ENCODE measurements at places on chromosomes 7 and 10.

- no peak overlapping the region for H3K27ac ChIP-seq
- no peak for DNase-seq
- H3K4me1 ChIP-seq = no peaks in the 10 kb centered on the region
- H3K36me3 ChIP-seq = no peaks in the 10 kb centered on the region
- no peaks in the 10 kb centered on the region for H3K27me3 ChIP-seq
Observed at GRCh38 chr10:36676321-36676720, 449.1 kb upstream of the ANKRD30A start.

GRCh38 chr10:36681751-36682632, 443.4 kb upstream of the ANKRD30A start:
- H3K4me3 ChIP-seq = no peak overlapping the region

DNA sequence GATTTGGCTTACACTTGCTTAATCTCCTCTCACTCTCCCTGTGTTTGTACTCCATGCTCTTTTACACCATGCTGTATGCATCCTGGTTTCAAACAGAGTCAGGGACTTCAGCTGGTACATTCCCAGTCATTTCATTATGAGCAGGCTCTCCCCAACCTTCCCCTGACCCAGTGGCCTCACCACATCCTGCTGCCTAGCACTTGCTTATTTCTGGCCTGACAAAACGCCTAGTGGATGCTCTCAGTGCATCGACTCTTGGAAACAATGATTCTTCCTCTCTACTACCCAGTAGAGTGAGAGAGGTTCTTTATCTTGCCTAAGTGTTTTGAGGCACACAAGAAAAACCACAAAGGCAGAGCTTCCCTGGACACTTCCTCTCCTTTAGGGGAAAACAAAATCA, 63.4 kb downstream of the CAV1 start:
- H3K36me3 ChIP-seq = no peaks in the 10 kb centered on the region
- peaks cover 2% of the 10 kb centered on the region for H3K4me1 ChIP-seq

GRCh38 chr10:47403446-47404318, 19.6 kb upstream of the ZNF488 start:
- no peaks in the 10 kb centered on the region for H3K4me1 ChIP-seq
- no peak overlapping the region for H3K4me3 ChIP-seq
- no peaks in the 10 kb centered on the region for H3K27me3 ChIP-seq

DNA sequence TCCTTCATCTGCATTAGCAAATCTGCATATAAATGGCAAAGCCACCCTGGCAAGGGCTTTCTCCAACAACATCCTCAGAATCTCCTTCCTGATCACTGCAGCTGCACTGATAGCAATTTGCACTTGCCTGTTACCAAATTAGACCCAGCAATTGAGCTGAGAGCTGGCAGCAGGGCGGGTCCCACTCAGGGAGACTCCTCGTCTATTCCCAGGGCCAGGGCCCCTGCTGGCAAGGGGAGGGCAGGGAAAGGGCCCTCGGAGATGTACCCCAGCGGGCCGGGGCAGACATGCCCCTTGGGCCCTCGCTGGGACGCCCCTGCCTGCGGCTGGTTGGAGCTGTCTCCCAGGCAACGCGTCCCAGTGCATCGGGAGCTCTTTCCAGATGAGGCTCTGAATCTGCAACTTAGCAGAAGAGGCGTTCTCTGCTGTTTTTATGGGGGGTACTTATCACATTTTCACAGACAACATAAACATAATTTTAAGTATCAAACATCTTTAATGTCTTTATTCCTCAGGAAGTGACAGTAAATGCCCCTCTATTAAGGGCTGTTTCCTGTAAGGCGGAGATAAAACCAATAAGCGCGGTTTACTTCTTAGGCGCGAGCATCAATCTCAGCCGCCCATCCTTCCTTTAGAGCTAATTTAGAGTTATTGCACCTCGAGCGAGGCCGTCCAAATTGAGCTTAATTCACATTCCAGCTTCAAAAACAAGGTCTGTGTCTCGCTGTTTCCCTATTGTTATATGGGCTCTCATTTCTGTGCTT, 249.0 kb upstream of the PPP2R2D start:
- DNase-seq = no peak
- H3K27me3 ChIP-seq = no peaks in the 10 kb centered on the region
- H3K4me3 ChIP-seq = no peak overlapping the region

DNA sequence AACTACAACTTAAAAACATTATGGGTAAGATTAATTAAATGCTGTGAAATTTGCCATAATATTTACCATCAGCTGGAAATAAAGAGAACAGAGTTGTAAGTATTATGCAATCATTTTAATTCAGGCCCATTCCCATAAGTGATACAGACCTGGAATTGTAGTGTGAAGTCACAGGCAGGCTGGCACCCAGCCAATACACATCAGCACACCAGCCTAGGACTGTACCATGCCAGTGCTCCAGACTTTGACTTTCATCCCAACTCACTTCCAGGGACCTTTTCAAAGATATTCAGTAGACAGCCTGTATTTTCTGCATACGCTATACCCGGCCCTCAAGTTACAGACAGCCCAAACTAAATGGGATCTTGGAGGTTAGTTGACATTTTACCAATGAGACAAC, 143.3 kb downstream of the TES start:
- no peaks in the 10 kb centered on the region for H3K36me3 ChIP-seq
- DNase-seq = peak; percentile 60
- H3K27me3 ChIP-seq = no peaks in the 10 kb centered on the region
- no peaks in the 10 kb centered on the region for H3K4me1 ChIP-seq
- peak overlapping the region; percentile 86 for H3K27ac ChIP-seq

DNA sequence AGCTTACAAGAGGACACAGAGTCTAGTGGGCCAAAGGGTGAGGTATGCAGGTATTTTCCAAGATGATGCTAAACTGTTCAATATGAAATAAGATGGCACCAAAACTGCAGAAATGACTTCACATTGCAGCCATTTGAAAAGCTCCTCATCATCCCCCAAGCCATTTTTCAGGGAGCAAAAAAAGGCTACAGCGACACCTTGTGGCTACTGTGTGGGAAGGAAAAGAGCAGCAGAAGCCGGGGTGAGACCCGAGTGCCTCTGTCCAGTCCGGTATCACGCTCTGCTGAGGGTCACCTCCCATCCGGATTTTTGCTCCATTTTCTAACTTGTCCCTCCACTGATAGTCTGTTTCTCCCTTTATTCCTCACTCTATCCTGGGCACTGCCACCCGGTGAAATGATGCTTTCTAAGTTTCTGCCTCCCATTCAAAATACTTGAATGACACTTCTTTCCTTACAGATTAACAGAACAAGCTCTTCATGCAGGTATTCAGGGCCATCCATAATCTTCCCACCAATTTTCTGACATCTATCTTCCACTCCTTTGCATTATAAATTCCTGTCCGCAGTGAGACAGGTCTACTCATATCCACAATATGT, 220.2 kb downstream of the DGKI start:
- no peak for DNase-seq
- H3K36me3 ChIP-seq = no peaks in the 10 kb centered on the region
- H3K4me1 ChIP-seq = no peaks in the 10 kb centered on the region
- H3K27me3 ChIP-seq = no peaks in the 10 kb centered on the region
- H3K27ac ChIP-seq = no peak overlapping the region
- H3K4me3 ChIP-seq = no peak overlapping the region

- DNase-seq = no peak
- H3K4me3 ChIP-seq = no peak overlapping the region
- H3K27ac ChIP-seq = no peak overlapping the region
- H3K36me3 ChIP-seq = no peaks in the 10 kb centered on the region
Observed at GRCh38 chr10:44925224-44925623, 14.1 kb downstream of the TMEM72 start.

- H3K36me3 ChIP-seq = no peaks in the 10 kb centered on the region
- no peaks in the 10 kb centered on the region for H3K27me3 ChIP-seq
- no peaks in the 10 kb centered on the region for H3K4me1 ChIP-seq
- no peak overlapping the region for H3K27ac ChIP-seq
- H3K4me3 ChIP-seq = no peak overlapping the region
Observed at GRCh38 chr10:14302035-14302434, 28.7 kb downstream of the FRMD4A start.

- DNase-seq = no peak
- H3K27me3 ChIP-seq = no peaks in the 10 kb centered on the region
- no peak overlapping the region for H3K27ac ChIP-seq
- H3K4me3 ChIP-seq = no peak overlapping the region
- no peaks in the 10 kb centered on the region for H3K36me3 ChIP-seq
- H3K4me1 ChIP-seq = no peaks in the 10 kb centered on the region
Observed at GRCh38 chr10:80966326-80966986, 428.8 kb downstream of the SH2D4B start.

- no peak for DNase-seq
- no peaks in the 10 kb centered on the region for H3K4me1 ChIP-seq
- no peaks in the 10 kb centered on the region for H3K27me3 ChIP-seq
- H3K4me3 ChIP-seq = no peak overlapping the region
- H3K36me3 ChIP-seq = no peaks in the 10 kb centered on the region
Observed at GRCh38 chr7:91653286-91653685, 227.2 kb downstream of the MTERF1 start.

DNA sequence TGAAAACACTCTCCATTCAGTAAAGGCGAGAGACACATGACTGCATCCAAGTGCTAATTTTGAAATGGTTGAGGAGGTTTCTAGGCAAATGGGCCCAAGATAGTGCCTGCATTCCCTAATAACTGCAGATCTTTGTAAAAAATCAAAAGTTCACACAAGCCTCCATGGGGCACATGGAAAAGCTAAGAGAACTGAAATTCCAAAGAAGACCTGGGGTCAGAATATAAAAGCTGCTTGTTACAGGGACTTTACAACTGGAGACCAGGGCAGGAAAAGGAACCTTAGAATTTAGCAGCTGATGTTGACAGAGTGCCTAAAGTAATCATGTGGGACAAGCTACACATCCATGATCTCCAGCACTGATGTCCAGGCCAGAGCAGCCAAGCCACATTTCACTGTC, 10.0 kb upstream of the ABI1 start:
- no peak overlapping the region for H3K27ac ChIP-seq
- H3K4me1 ChIP-seq = no peaks in the 10 kb centered on the region
- H3K36me3 ChIP-seq = no peaks in the 10 kb centered on the region
- no peak overlapping the region for H3K4me3 ChIP-seq
- no peaks in the 10 kb centered on the region for H3K27me3 ChIP-seq

DNA sequence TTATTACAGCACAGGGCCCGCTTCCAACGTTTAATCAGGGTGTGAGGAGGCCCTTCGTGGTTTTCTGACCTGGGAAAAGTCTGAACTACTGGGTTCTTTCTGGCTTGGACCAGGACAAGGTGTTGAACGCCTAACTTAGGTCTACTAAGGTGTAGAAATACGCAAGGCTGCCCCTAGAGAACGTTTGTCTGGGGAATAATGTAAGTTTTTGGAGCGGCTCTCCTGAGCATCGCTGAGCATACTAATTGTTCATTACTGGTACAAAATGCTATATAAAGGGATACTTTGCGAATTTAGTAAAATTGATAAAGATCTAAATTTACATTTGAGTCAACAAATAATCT, 32.4 kb upstream of the TOMM7 start:
- peaks cover 9% of the 10 kb centered on the region for H3K4me1 ChIP-seq
- H3K4me3 ChIP-seq = peak overlapping the region; percentile 96
- DNase-seq = no peak
- H3K27me3 ChIP-seq = no peaks in the 10 kb centered on the region
- H3K36me3 ChIP-seq = no peaks in the 10 kb centered on the region

GRCh38 chr7:2253021-2253420, 11.0 kb downstream of the NUDT1 start:
- DNase-seq = no peak
- peaks cover 8% of the 10 kb centered on the region for H3K36me3 ChIP-seq
- no peaks in the 10 kb centered on the region for H3K4me1 ChIP-seq
- H3K27me3 ChIP-seq = no peaks in the 10 kb centered on the region
- H3K4me3 ChIP-seq = no peak overlapping the region
- no peak overlapping the region for H3K27ac ChIP-seq

DNA sequence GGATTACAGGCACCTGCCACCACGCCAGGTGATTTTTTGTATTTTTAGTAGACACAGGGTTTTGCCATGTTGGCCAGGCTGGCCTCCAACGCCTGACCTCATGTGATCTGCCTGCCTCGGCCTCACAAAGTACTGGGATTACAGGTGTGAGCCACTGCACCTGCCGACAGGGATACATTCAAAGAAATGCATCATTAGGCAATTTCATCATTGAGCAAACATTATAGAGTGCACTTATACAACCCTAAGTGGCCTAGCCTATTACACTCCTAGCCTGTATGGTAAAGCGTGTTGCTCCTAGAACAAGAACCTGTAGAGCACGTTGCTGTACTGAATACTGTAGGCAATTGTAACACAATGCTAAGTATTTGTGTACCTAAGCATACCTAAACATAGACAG, 350.3 kb downstream of the GALNT17 start:
- no peaks in the 10 kb centered on the region for H3K4me1 ChIP-seq
- no peaks in the 10 kb centered on the region for H3K27me3 ChIP-seq
- no peak for DNase-seq
- no peak overlapping the region for H3K27ac ChIP-seq
- H3K4me3 ChIP-seq = no peak overlapping the region
- no peaks in the 10 kb centered on the region for H3K36me3 ChIP-seq

DNA sequence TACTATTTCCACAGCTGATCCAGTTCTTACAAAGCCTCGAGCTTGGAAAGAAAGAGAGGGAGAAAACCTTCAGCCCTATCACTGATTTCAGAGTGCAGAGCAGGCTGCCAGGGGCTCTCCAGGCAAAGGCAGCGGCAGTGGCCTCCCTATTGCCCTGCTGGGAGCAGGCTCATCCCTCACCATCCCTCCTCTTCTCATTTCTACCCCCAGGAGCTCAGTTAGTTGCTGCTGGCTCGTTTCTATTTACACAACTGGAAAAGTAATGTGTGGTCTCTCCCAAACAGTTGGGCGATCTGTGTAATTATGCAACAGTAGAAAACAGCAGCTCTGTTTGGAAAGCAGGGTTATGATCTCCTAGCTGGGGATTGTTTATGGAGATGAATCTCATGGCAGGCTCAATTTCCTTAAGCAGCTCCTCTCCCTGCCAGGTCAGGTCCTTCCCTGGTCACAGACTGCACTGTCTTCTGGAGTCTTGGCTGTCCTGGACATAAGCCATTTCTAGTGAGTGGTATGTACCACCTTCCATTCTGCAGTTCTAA, 28.7 kb upstream of the TNS3 start:
- H3K27ac ChIP-seq = peak overlapping the region; percentile 78
- DNase-seq = no peak
- H3K27me3 ChIP-seq = no peaks in the 10 kb centered on the region
- H3K36me3 ChIP-seq = no peaks in the 10 kb centered on the region

DNA sequence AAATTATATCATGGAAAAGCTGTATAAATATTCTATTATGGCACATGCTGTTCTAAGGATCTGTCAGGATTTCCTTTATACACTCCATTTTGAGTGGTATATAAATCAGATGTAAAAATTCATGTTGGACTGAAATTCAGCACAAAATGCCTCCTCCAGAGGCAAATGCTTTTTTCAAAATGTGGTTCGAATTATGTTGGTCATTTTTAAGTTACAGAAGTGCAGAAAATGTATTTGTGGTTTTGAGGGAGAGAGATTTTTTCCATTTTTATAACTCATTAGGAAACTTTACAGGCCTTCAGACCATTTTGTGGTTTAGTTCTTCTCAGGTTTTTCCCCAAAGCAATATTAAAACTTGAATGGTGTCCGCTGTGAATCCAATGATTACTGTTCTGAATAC, 2.9 kb downstream of the PPP1R3A start:
- no peak overlapping the region for H3K27ac ChIP-seq
- H3K4me3 ChIP-seq = no peak overlapping the region
- H3K4me1 ChIP-seq = no peaks in the 10 kb centered on the region
- DNase-seq = no peak
- no peaks in the 10 kb centered on the region for H3K27me3 ChIP-seq
- no peaks in the 10 kb centered on the region for H3K36me3 ChIP-seq

- no peak overlapping the region for H3K4me3 ChIP-seq
- no peak overlapping the region for H3K27ac ChIP-seq
- no peaks in the 10 kb centered on the region for H3K4me1 ChIP-seq
Observed at GRCh38 chr7:94011714-94012353, 7.7 kb upstream of the BET1 start.
